Jurkat, Clone E6-1 (cell line): ENCODE measurements at places on chromosomes 6 and 20.

- no peak for DNase-seq
Observed at GRCh38 chr6:126233192-126233591, 106.7 kb upstream of the CENPW start.

GRCh38 chr6:56378507-56378906, 131.1 kb upstream of the COL21A1 start:
- DNase-seq: no peak

DNA sequence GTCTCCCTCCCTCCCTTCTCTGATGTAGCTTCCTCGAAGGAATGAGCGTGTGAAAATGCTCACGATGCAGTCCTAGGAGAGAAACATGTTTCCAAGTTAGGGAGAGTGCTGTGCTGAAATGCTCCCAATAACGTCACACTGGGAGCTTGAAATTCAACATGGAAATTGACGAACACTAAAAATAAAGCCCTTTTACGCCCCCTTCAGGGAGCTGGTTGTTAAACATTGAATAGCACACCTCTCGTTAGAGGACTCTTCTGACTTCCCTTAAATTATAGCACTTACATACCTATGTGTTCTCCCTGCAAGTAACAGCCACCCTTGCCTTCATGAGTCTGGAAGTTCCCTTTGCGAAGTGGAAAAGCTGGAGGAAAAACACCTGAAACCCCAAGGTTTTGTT, 88.6 kb downstream of the BFSP1 start:
- DNase-seq: peak; percentile 12

- DNase-seq: no peak
Observed at GRCh38 chr6:34585108-34585507, 29.0 kb upstream of the SPDEF start.

- DNase-seq: no peak
Observed at GRCh38 chr20:4104045-4104444, 88.7 kb upstream of the RNF24 start.

DNA sequence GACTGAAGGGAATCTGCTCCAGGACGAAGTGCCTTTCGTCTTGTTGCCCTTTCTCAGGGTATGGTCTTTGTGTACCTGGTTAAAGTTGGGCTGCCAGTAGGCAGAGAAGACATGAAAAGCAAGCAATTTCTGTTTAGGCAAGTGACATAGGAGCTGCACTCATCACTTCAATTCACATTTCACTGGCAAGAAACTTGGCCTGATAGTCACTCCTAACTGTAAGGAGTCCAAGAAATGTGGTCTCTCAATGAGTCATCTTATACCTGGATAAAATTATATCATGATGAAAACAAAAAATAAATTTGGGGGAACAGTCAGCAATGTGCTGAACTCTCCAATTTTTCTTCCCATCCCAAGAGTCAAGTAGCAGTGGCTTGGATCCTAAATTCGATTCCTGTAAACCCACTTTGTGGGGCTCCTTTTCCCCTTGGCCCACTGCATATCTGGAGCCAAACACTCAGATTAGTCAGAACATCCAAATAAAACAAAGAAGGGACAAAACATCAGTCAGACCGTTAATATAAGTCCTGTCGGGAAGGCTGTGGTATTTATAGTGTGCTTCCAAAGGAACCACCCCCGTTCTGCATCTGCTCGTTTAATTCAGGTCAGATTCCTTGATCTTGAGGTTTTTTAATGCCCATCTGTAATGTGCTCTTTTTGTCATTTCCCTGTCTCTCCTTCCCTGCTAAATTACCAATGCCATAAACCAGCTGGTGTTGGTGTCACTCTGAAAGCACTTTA, 5.0 kb upstream of the GABRR1 start:
- no peak for DNase-seq
